Bone marrow (tissue), 2 donors: ENCODE measurements at places on chromosomes 6 and 20.

DNA sequence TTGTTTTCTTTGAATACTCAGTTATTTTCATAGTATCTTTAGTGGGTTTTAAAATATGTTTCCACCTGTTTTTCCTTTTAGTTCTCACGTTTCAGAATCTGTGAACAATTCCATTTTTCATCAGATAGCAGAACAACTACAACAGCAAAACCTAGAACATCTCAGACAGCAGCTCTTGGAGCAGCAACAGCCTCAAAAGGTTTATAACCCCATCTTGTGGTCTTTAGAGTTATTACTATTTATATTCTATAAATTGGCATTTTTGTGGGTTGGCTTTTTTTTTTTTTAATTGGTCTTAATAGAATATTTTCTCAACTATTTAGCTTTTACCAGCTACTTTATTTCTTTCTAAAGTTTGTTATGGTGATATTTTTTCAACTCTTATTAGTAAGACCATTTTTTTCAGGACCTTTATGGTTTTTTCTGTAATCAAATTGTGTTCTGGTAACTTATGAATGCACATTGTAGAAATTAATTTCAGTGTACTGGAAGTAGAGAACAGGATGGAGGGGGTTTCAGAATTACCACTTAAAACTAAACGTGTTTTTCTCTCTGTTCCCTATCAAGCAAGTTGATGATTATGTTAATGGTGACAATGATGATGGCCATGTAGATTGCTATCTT lies 72.2 kb downstream of the SCAF8 start:
- peak; percentile 48 for DNase-seq

DNA sequence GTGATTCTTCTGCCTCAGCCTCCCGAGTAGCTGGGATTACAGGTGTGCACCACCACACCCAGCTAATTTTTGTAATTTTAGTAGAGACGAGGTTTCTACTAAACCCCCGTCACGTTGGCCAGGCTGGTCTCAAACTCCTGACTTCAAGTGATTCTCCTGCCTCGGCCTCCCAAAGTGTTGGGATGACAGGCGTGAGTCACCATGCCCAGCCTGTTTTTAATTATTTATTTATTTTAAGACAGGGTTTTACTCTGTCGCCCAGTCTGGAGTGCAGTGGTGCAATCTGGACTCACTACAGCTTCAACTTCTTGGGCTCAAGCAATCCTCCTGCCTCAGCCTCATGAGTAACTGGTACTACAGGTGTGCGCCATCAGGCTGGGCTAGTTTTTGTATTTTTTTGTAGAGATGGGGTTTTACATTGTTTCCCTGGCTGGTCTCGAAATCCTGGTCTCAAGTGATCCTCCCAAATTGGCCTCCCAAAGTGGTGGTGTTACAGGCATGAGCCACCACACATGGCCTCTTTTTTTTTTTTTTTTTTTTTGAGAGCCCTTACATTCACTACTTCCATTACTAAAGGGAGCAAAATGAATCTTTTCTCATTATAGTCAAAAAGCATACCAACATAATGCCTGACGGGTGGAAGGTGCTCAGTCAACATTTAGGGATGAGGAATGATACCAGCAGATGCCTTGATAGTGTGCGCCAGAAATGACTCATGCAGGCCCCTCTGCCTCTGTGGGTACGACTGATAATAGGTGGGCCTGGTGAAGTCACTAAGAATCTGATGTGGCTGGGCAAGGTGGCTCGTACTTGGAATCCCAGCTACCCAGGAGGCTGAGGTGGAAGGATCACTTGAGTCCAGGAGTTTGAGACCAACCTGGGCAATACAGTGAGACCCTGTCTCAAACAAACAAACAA lies 17.8 kb upstream of the RALGAPB start:
- no peak for DNase-seq

- no peak for DNase-seq
Observed at GRCh38 chr6:16623029-16623653, 138.1 kb downstream of the ATXN1 start.

DNA sequence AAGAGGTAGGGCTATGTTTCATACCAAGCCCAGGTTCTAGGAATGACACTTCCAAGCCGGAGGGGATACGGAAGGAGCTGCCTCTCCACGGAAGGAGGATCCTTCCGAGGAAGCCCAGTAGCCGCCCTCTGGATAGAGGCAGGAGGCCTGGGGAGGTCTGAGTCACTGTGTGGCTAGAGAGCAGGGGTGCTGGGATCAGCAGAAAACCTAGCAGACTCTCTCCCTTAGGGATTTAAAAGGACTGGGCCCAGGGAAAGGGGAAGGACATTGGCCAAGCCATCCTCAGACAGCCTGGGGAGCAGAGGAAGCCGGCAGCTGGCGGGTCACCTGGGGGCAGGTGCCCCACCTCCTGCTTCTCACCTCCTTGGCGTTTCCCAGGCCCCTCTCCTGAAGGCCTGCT lies 36.6 kb upstream of the NFATC2 start:
- DNase-seq: no peak

- no peak for DNase-seq
Observed at GRCh38 chr6:135465307-135465706, 32.2 kb downstream of the AHI1 start.

GRCh38 chr6:111982681-111983080 lies 71.2 kb upstream of the CCN6 start:
- no peak for DNase-seq
